WTC11 (cell line): ENCODE measurements at places on chromosomes 5 and 9. TPM values are rescaled to one million over a fixed set of nuclear protein-coding genes. Genes with fewer than 3 reads are reported as not detected.

The TMEM167A gene
- 143 to 165 TPM (median 146 TPM) in 3 replicates for total RNA-seq

The NOXA1 gene
- total RNA-seq = 2.9 to 5.9 TPM (median 4.8 TPM) in 3 replicates

The DOLK gene
- 14.8 to 15.1 TPM (median 15.1 TPM) in 3 replicates for total RNA-seq

The DND1 gene
- 2.1 to 3.3 TPM (median 2.9 TPM) in 3 replicates for total RNA-seq

The TAF1L gene
- 0.02 to 0.09 TPM in 2 of 3 replicates, not detected in the other for total RNA-seq

The DOCK2 gene
- 4.6 to 9.0 TPM (median 6.1 TPM) in 3 replicates for total RNA-seq

The DBH gene
- total RNA-seq = 0.23 to 0.34 TPM (median 0.24 TPM) in 3 replicates

The TAF11L10 gene
- total RNA-seq = not detected in 3 replicates

The GABBR2 gene
- total RNA-seq = 0.92 to 2.2 TPM (median 1.5 TPM) in 3 replicates

The SPINK6 gene
- total RNA-seq = not detected in 3 replicates

The SVEP1 gene
- 0.39 to 0.74 TPM (median 0.48 TPM) in 3 replicates for total RNA-seq

The NLN gene
- 140 to 163 TPM (median 141 TPM) in 3 replicates for total RNA-seq

The PDCD1LG2 gene
- not detected in 3 replicates for total RNA-seq

DNA sequence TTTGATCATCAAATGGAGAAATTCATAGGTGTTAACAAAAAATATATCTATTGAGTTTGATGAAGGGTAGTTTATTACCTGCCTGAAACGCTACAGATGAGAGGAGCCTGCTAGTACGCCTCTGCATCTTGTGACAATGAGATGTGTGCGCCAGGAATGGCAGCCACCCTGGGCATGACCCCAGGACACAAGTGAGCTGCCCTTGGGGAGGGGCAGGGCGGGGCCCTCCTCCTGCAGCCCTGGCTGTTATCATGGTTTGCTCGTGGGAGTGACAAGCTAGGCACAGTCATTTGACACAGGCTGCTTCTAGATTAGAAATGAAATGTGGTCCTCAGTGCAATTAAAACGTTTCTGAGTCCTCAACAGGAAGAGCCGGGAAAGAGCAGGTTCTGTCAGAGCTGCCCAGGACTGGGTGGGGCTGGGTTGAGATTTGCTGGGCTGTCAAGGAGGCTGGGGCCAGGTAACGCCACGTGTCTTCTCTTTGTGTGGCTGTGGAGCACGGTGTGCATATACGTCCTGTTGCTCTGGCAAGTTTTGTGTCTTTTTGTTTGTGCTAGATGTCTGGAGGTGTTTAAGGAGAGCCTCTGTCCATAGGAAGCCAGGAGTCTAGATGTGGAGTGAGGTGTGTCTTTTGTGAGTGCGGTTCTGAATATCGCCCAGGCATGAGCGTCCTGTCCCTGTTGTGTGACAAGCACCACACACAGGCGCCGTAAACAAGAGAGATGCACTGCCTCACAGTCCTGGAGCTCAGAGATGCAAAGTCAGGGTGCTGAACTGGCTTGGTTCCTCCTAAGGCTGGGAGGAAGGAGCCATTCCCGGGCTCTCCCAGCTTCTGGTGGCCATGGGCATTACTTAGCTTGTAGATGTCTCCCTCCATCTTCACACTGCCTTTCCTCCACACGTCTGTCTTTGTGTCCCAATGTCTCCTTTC lies 129.0 kb upstream of the IRX4 start:
- DNase-seq = no peak
- no peaks in the 10 kb centered on the region for H3K27me3 ChIP-seq
- H3K36me3 ChIP-seq = no peaks in the 10 kb centered on the region

GRCh38 chr5:35736280-35736679 lies 118.6 kb downstream of the SPEF2 start:
- peaks cover 73% of the 10 kb centered on the region for H3K27me3 ChIP-seq
- no peak overlapping the region for H3K4me3 ChIP-seq
- no peak overlapping the region for H3K27ac ChIP-seq
- no peak for DNase-seq

DNA sequence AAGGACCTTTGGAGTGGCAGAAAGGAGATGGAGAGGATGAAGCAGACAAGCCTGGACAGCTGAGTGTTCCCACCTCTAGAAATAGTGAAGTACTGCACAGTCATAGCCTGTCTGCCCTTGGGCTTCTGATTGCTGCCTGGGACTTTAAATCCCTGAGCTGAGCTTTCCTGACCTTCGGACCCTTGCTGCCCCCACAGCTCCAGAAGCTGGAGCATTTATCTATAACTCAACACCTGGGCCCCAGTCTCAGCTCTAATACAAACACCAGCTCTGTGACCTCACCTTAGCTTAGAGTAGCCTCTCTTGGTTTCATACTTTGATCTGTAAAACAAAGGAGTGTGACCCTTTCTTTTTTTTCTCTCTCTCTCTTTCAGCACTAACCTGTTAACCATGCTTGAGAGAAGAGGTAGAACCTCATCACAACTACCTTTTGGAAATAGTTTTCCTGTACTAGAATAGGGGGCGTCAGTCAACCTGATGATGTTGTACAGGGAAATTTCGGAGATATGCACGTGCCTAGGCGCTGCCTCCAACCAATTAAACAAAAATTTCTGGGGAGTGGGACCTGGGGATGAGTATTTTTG lies 25.4 kb upstream of the ELL2 start:
- H3K27me3 ChIP-seq = no peaks in the 10 kb centered on the region
- DNase-seq = no peak
- H3K4me3 ChIP-seq = no peak overlapping the region
- H3K4me1 ChIP-seq = peaks cover 3% of the 10 kb centered on the region; the same call in 1 of the 2 replicates
- no peaks in the 10 kb centered on the region for H3K36me3 ChIP-seq

GRCh38 chr5:180214870-180215770 lies 6.1 kb upstream of the RASGEF1C start:
- DNase-seq = no peak
- peaks cover 7% of the 10 kb centered on the region; the same call in 1 of the 2 replicates for H3K36me3 ChIP-seq
- no peaks in the 10 kb centered on the region for H3K4me1 ChIP-seq
- H3K4me3 ChIP-seq = no peak overlapping the region
- H3K27ac ChIP-seq = no peak overlapping the region

DNA sequence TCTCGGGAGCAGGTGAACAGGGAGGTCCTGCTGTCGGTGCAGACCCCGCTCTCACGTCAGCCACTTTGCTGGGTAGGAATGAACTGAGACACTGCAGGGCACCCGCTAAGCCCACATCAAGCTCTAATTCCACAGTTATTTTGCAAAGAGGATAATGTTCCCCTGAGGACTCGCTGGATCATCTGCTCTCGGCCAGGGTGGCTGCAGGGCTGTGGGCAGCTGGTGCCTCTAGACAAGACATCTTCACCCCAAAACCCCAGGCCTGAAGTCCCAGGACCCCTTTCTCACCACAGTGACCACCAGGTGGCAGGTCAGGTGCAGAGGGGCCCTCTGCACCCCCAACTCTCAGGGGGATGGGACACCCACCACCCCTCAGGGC lies 135.1 kb upstream of the PPP1R26 start:
- H3K27ac ChIP-seq = no peak overlapping the region
- peak; percentile 25 for DNase-seq
- H3K27me3 ChIP-seq = no peaks in the 10 kb centered on the region
- H3K4me1 ChIP-seq = peaks cover 29% of the 10 kb centered on the region

GRCh38 chr9:38370176-38370575 lies 22.3 kb upstream of the ALDH1B1 start:
- H3K36me3 ChIP-seq = no peaks in the 10 kb centered on the region
- no peak overlapping the region for H3K27ac ChIP-seq
- peaks cover 59% of the 10 kb centered on the region for H3K27me3 ChIP-seq
- DNase-seq = no peak

- no peaks in the 10 kb centered on the region for H3K36me3 ChIP-seq
- no peak overlapping the region for H3K4me3 ChIP-seq
- H3K27ac ChIP-seq = no peak overlapping the region
- peak; percentile 79 for DNase-seq
- peaks cover 25% of the 10 kb centered on the region for H3K27me3 ChIP-seq
These were observed 4.9 kb upstream of the ROR2 start for GRCh38 chr9:91954841-91955471.

DNA sequence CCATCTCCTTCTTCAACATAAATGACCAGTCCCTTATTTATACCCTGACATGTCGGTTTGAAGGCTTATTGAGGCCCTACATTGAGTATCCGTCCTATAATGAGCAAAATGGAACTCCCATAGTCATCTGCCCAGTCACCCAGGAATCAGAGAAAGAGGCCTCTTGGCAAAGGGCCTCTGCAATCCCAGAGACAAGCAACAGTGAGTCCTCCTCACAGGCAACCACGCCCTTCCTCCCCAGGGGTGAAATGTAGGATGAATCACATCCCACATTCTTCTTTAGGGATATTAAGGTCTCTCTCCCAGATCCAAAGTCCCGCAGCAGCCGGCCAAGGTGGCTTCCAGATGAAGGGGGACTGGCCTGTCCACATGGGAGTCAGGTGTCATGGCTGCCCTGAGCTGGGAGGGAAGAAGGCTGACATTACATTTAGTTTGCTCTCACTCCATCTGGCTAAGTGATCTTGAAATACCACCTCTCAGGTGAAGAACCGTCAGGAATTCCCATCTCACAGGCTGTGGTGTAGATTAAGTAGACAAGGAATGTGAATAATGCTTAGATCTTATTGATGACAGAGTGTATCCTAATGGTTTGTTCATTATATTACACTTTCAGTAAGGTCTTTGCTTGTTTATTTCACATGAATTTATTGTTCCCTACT lies 38.2 kb upstream of the BTNL3 start:
- H3K4me1 ChIP-seq = 0 out of 2 replicates have a peak, but pooled peaks cover 5% of the 10 kb centered on the region
- H3K36me3 ChIP-seq = no peaks in the 10 kb centered on the region
- no peak overlapping the region for H3K27ac ChIP-seq
- peaks cover 2% of the 10 kb centered on the region for H3K27me3 ChIP-seq

GRCh38 chr9:20683351-20684034 lies 566 bp upstream of the FOCAD start:
- H3K27me3 ChIP-seq = no peaks in the 10 kb centered on the region
- H3K27ac ChIP-seq = peak overlapping the region; percentile 8
- H3K4me1 ChIP-seq = peaks cover 20% of the 10 kb centered on the region
- DNase-seq = no peak
- peak overlapping the region; percentile 76 for H3K4me3 ChIP-seq
- no peaks in the 10 kb centered on the region for H3K36me3 ChIP-seq

GRCh38 chr9:73962792-73963191 lies 534.3 kb upstream of the RORB start:
- no peaks in the 10 kb centered on the region for H3K4me1 ChIP-seq
- H3K27ac ChIP-seq = no peak overlapping the region
- H3K4me3 ChIP-seq = no peak overlapping the region

- DNase-seq = peak; percentile 69
- no peak overlapping the region for H3K27ac ChIP-seq
- no peaks in the 10 kb centered on the region for H3K36me3 ChIP-seq
These were observed 27.1 kb upstream of the ZBTB43 start for GRCh38 chr9:126777733-126778132.

- no peak for DNase-seq
- H3K4me3 ChIP-seq = no peak overlapping the region
- H3K36me3 ChIP-seq = peaks cover 3% of the 10 kb centered on the region
- H3K4me1 ChIP-seq = no peaks in the 10 kb centered on the region
- no peaks in the 10 kb centered on the region for H3K27me3 ChIP-seq
These were observed 370.3 kb downstream of the NNT start for GRCh38 chr5:43973318-43973717.

DNA sequence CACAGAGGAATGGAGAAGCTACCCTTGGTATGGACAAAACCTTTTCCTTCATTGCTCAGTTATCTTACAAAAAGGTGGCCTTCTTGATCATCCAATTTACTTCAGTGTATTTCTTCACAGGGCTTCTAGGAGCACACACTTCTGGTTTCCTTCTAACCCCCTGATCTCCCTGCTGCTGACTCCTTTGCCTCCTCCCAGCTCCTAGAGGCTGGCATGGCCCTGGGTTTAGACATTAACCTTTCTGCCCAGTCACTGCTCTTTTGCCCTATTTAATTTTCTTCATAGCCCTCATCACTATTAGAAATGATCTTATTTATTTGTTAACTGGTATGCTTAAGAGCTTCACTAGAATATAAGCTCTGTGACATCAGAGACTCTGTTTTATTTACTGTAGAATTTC lies 63.2 kb downstream of the ANKRD55 start:
- no peak overlapping the region for H3K27ac ChIP-seq
- no peaks in the 10 kb centered on the region for H3K27me3 ChIP-seq
- peaks cover 8% of the 10 kb centered on the region for H3K4me1 ChIP-seq
- no peaks in the 10 kb centered on the region for H3K36me3 ChIP-seq

GRCh38 chr5:115460472-115460871 lies 84.1 kb downstream of the FEM1C start:
- no peak for DNase-seq
- no peaks in the 10 kb centered on the region; the same call in 1 of the 2 replicates for H3K27me3 ChIP-seq
- no peak overlapping the region for H3K4me3 ChIP-seq
- no peaks in the 10 kb centered on the region for H3K36me3 ChIP-seq

DNA sequence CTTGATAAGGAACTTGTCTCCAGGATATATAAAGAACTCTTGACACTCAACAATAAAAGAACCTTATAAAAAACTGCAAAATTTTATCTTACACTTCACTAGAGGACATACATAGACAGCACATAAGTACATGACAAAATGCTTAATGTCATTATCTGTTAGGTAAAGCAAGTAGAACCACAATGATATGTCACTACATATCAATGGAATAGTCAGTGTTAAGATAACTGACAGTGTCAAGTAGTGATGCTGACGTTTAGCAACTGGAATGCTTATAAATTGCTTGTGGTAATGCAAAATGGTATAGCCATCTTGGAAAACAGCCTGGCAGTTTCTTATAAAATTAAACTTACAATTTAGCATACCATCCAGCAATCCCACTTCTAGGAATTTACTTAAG lies 314.1 kb downstream of the KDM4C start:
- DNase-seq = no peak
- peaks cover 5% of the 10 kb centered on the region for H3K4me1 ChIP-seq

DNA sequence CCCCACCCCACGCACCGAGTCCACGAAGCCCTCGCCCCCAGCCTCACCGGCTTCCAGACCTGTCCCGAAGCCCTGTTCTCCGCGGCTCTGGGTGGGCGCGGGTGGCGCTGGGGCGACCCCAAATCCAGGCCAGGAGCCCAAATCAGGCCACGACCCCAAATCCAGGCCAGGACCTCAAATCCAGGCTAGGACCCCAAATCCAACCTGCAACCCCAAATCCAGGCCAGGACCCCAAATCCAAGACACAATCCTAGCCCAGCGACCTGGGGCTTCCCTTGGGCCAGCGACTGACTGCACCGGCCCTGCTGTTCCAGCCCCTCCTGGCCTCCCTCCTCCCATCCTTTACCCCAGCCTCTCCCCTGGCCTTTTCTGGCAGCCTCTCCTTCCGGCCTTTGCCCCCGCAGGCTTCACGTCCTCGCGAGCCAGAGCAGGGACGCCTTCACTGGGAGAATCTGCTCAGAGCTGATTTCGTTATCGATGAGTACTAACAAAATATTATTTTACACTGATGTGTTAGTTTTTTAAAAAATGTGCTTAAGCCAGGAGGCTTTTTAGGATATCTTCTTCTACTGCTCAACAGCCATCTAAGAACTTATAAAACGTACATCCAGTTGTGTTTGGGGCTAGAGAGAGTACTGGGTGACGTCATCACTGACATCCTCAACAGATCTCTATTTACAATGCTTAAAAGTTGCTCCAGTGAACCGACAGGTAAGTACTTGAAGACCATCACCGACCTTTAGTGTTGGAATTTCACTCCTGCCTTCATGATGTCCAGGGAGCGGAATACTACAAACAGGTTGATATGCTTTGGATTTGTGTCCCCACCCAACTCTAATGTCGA lies 34.7 kb downstream of the TRIP13 start:
- no peaks in the 10 kb centered on the region for H3K36me3 ChIP-seq
- H3K4me1 ChIP-seq = peaks cover 5% of the 10 kb centered on the region; the same call in 1 of the 2 replicates
- peaks cover 26% of the 10 kb centered on the region for H3K27me3 ChIP-seq
- peak overlapping the region; percentile 50 for H3K4me3 ChIP-seq

GRCh38 chr9:72274916-72275315 lies 90.1 kb downstream of the ZFAND5 start:
- no peaks in the 10 kb centered on the region for H3K27me3 ChIP-seq
- no peaks in the 10 kb centered on the region for H3K36me3 ChIP-seq
- H3K4me1 ChIP-seq = no peaks in the 10 kb centered on the region
- H3K27ac ChIP-seq = no peak overlapping the region
